ENCODE measurements at places on chromosomes 3 and 15. TPM values are rescaled to one million over a fixed set of nuclear protein-coding genes. Genes with fewer than 3 reads are reported as not detected.

LRRC2 gene
- 81.9 TPM for total RNA-seq

STRA6 gene
- not detected for total RNA-seq

CGGBP1 gene
- total RNA-seq, result 50.3 TPM

ARL13B gene
- 7.0 TPM for total RNA-seq

ANKRD34C gene
- total RNA-seq, result 2.0 TPM

ARRDC4 gene
- total RNA-seq, result 11.9 TPM

ESYT3 gene
- total RNA-seq, result 2.0 TPM

GRCh38 chr3:128060473-128061381 is 8.5 kb downstream of the SEC61A1 start:
- DNase-seq, result no peak
- H3K36me3 ChIP-seq, result peaks cover 99% of the 10 kb centered on the region
- H3K27me3 ChIP-seq, result no peaks in the 10 kb centered on the region
- no peak overlapping the region for H3K27ac ChIP-seq
- H3K4me1 ChIP-seq, result no peaks in the 10 kb centered on the region
- no peak overlapping the region for H3K4me3 ChIP-seq

DNA sequence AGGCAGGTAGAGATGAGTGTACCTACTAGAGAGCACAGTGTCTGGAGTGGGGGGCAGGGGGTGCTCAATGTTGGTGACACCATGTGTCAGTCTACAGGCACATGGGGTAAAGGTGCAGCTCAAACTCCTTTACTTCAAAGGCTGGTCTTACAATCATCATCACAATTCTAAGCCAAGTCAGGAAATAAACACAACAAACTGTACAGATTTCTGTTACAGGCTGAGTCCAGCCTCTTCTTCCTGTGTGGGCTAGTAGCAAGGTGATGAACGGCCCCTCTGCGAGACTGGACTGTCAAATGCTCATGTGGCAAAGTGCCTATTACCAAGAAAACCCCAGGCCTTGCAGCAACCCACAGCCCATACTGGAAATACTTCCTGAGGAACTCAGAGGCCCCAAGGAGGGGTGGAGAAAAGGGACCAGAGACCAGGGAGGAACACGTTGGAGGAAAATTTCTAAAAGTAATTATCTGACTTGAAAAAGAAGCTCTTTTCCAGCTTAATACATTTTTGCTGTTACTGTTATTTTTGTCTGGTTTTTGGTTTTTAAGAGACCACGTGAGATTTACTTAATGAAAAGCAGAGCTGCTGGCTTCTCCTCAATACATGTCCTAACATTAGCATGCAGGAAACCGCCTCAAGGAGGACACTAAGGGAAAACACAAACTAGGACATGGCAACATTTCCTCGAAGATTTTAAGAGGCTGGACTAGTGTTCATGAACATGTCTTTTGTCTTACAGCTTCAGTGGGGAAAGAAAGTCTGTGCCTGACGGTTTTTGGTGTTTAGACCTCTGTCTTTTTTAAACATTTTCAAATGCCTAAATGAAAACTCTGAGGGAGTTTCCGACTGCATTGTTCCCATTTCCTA is 29.5 kb downstream of the TBC1D2B start:
- no peak for DNase-seq
- no peak overlapping the region for H3K4me3 ChIP-seq
- H3K27ac ChIP-seq, result peak overlapping the region; percentile 62
- H3K36me3 ChIP-seq, result no peaks in the 10 kb centered on the region

DNA sequence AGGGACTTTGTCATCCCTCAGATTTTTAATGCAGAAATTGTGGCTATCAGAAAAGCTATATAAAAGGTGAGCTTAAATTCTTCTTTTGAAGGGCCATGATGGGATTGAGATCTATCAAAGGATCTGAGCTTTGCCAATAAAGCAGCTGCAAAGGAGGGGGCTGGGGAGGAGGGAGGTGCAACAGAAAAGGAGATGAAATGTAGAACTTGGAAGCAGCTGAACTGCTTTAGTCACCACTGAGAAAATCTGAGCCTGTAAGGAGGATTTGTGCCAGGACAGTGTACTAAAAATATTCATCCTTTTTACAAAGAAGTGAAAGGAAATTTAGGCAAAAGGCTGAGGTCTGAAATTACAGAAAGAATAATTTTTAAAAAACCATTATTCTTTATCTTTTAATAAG is 10.4 kb downstream of the TSPAN3 start:
- no peaks in the 10 kb centered on the region for H3K36me3 ChIP-seq
- DNase-seq, result no peak
- H3K4me1 ChIP-seq, result peaks cover 48% of the 10 kb centered on the region
- no peak overlapping the region for H3K4me3 ChIP-seq
- H3K27me3 ChIP-seq, result no peaks in the 10 kb centered on the region
- peak overlapping the region; percentile 32 for H3K27ac ChIP-seq

DNA sequence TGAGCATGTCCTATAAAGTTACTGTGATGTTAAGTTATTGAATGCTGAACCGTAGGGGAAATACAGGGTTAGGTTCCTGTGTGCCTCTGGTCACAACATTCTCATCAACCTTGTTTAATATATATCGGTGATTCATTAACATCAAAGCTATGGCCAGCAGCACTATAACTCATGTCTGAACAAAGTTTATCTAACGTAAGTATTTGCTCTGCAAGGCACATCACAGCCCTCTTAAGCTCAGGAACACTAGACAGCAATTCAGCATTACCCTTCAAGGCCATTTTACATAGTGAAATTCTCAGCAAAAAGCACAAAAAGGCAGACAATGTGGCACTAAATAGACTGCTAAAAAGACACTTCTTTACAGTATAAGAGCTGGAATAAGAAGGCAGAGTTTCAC is 48.2 kb upstream of the FNDC3B start:
- H3K36me3 ChIP-seq, result no peaks in the 10 kb centered on the region
- H3K4me1 ChIP-seq, result no peaks in the 10 kb centered on the region
- H3K27ac ChIP-seq, result no peak overlapping the region

DNA sequence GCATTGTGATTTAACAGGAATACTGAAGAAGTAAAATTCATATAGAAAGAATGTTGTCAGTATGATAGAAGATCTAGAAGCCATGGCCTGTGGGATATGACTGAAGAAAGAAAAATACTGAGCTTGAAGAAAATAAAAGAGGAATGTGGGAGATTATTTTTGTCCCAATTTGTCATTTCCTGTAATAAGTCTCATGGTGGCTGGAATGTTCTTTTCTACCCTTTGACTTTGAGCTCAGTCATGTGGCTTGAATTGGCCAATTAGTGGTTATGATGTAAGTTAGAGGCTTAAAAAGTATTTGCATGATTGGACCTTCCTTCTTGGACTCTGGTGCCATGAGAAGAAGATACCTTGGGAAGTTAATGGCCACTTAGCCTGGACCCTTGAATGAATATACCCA is 14.1 kb downstream of the APH1B start:
- no peaks in the 10 kb centered on the region for H3K36me3 ChIP-seq
- H3K27me3 ChIP-seq, result no peaks in the 10 kb centered on the region
- DNase-seq, result no peak
- no peaks in the 10 kb centered on the region for H3K4me1 ChIP-seq

DNA sequence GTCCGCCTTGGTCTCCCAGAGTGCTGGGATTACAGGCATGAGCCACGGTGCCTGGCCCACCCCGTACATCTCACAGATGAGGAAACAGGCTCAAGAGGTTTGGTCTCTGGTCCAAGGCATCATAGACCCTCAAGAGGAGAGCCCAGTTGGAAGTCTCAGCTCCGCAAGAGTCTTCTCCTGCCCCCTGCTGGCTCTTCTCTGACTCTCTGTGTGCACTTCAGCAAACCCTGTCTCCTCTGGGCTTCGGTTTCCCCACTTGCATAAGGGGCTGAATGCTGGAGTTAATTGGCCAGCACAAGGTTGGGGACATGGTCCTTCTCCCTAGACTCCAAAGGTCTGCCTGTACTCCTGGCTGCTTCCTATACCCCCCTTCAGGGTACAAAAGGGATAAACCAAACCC is 3.9 kb downstream of the MST1R start:
- no peak overlapping the region for H3K27ac ChIP-seq
- H3K4me1 ChIP-seq, result peaks cover 6% of the 10 kb centered on the region
- no peak for DNase-seq
- H3K4me3 ChIP-seq, result no peak overlapping the region

GRCh38 chr15:68818066-68818768 is 2.5 kb downstream of the ANP32A start:
- peak overlapping the region; percentile 99 for H3K27ac ChIP-seq
- peaks cover 48% of the 10 kb centered on the region for H3K4me1 ChIP-seq
- peak; percentile 76 for DNase-seq
- no peaks in the 10 kb centered on the region for H3K36me3 ChIP-seq
- no peaks in the 10 kb centered on the region for H3K27me3 ChIP-seq
- peak overlapping the region; percentile 95 for H3K4me3 ChIP-seq

GRCh38 chr15:53522991-53523390 is 236.5 kb downstream of the WDR72 start:
- H3K36me3 ChIP-seq, result no peaks in the 10 kb centered on the region
- H3K4me1 ChIP-seq, result no peaks in the 10 kb centered on the region
- peak; percentile 30 for DNase-seq
- no peak overlapping the region for H3K4me3 ChIP-seq
- H3K27ac ChIP-seq, result no peak overlapping the region
- no peaks in the 10 kb centered on the region for H3K27me3 ChIP-seq

GRCh38 chr3:38016410-38016809 is 13.0 kb downstream of the PLCD1 start:
- DNase-seq, result peak; percentile 24
- H3K27me3 ChIP-seq, result no peaks in the 10 kb centered on the region
- peaks cover 5% of the 10 kb centered on the region for H3K4me1 ChIP-seq
- H3K36me3 ChIP-seq, result peaks cover 35% of the 10 kb centered on the region
